Activated CD4-positive, alpha-beta T cell treated with anti-CD3 and anti-CD28 coated beads, Interleukin-2, amount 50 U/mL, for 16 hours (primary cell): ENCODE measurements at places on chromosomes 16 and 17.

- DNase-seq, result peak; percentile 62
Observed at GRCh38 chr17:37488607-37489196, 989 bp upstream of the DUSP14 start.

GRCh38 chr17:7471729-7472128 lies 7.7 kb downstream of the ZBTB4 start:
- no peak for DNase-seq

- no peak for DNase-seq
Observed at GRCh38 chr16:27363797-27364196, 38.2 kb upstream of the IL21R start.

DNA sequence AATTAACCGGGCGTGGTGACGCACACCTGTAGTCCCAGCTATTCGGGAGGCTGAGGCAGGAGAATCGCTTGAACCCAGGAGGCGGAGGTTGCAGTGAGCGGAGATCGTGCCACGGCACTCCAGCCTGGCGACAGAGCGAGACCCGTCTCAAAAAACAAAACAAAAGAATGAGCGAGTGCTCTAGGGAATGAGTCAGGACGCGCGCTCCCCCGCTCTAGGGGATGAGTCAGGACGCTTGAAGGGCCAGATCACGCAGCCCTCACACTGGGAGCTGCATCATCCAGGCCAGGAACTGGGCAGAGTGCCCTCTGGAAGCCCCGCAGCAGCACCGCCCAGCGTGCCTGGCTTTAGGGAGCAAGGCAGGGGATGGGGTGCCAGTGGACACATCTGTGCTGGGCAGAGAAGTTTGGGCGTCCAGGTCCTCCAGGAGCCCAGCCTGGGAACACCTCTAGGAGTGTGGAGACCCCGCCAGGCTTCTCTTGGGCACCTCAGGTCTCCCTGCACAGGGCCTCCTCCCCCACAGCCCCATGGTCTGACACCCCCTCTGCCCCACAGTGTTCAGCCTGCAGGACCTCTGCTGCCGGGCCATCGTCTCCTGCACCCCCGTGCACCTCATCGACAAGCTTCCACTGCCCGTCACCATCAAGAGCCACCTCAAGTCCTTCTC lies 3.9 kb upstream of the WFIKKN1 start:
- DNase-seq, result no peak
